Ascending aorta (tissue), 2 donors: ENCODE measurements at places on chromosomes 11 and 22. TPM values are rescaled to one million over a fixed set of nuclear protein-coding genes. Genes with fewer than 3 reads are reported as not detected.

DNA sequence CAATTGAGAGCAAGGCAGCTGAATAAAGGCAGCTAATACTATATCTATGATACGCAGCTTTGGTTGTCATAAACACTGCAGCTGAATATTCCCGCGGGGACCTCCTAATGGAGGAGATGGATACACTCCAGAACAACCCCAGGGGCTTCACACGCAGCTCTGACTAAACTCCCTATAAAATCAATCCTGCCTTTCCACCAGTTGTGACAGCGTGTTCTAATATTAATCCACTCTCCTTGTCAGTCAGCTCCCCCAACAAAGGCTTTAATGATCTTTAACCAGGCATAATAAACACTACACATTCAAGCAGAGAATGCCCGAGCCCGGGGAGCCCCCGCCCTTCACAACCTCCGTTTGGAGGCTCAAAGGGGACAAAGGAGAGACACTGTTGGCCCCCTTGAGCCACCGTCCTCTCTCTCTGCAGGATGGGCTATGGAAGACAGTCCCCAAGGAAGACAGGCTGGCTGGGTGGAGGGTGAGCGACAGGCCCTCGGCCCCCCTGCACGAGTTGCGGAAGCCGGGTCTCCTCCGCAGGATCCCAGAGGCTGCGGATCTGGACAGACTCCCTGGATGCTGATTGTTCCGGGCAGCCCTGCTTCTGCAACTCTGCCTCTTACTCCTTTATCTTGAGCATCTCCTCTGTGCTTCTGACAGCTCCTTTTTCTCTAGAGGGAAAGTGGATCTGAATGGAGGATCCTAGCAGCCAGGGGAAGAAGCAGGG, 565.2 kb downstream of the BUD13 start:
- no peak for DNase-seq

DNA sequence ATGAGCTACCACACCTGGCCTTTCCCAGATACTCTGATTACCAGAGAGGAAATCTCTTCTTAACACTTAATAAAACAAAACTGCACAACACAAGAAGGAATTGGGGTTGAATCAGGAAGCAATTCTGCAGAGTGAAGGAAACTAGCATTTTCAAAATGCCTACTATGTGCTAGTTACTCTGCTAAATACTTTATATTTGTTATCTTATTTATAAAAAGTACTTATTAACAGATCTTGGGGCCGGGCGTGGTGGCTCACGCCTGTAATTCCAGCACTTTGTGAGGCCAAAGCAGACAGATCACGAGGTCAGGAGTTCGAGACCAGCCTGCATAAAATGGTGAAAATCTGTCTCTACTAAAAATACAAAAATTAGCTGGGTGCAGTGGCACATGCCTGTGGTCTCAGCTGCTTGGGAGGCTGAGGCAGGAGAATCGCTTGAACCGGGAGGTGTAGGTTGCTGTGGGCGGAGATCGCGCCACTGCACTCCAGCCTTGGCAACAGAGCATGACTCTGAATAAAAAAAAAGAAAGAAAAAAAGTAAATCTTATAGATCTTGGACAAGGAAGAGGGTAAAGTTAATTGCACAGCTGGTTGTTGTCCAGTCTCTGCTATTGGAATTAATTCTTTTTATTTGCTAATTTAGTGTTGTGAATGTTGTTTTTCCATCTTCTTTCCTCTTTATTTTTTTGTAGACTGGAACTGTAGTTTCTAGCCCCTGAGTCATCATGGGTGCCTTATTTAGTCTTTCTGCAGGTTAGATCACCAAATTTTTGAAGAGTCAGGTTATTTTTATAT, 22.1 kb downstream of the TMEM135 start:
- no peak for DNase-seq

GRCh38 chr11:127737499-127737898, 736.9 kb upstream of the KIRREL3 start:
- DNase-seq, result no peak

DNA sequence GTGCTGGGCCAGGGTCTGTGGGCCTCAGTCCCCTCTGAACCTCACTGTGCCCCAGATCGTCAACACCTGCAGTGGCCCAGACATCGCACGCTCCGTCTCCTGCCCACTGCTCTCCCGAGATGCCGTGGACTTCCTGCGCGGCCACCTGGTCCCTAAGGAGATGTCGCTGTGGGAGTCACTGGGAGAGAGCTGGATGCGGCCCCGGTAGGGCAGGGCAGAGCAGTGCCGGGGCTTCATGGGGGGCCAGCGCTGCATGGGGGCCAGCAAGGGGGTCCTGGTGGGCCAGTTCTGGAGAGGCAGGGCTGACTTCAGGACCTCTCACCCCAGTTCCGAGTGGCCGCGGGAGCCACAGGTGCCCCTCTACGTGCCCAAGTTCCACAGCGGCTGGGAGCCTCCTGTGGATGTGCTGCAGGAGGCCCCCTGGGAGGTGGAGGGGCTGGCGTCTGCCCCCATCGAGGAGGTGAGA, 16.3 kb downstream of the EPS8L2 start:
- DNase-seq, result no peak

GRCh38 chr11:64998690-64999431, 2.1 kb upstream of the BATF2 start:
- DNase-seq, result no peak

DNA sequence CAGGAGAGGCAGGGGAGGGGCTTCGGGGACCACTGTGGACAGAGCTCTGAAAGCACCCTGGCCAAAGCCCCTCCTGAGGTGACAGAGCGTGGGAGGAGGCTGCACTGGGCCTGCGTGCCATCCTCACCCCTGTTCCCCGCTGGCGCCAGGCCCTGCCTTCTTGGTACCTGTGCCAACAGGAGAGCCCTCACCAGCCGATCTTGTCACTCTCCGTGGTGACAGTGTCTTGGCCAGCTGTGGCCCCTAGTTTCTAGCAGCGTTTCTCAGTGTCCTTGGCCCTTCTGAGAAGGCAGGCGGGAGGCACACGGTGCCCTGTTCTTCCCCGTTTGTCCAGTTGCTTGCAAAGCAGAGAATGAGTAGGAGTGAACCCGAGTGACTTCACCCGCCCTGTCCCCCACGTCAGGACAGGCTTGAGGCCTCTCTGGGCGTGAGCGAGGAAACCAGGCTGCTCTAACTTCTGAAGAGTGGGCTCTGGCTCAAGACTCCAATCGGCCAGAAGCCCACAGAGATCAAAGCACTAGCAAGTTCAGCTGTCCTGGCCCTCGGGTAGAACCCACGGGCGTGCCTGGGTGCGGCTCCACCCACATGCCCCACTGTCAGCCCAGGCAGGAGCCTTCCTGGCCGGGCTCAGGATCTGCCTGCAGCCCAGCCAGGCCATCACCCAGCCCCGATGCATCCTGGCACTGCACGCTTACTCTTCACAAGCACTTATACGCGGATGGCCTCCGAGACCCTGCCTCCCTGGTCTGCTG, 60.2 kb upstream of the EMID1 start:
- peak; percentile 39 for DNase-seq

The CATSPER1 gene
- total RNA-seq, result not detected

The POTEH gene
- total RNA-seq, result not detected

The MAPK8IP1 gene
- total RNA-seq, result 6.0 TPM
